Large intestine (tissue), 12 donors: ENCODE measurements at places on chromosomes 2 and 18. TPM values are rescaled to one million over a fixed set of nuclear protein-coding genes. Genes with fewer than 3 reads are reported as not detected.

GRCh38 chr2:239831001-239831731 is 194.0 kb downstream of the NDUFA10 start:
- peak; percentile 7 for DNase-seq

DNA sequence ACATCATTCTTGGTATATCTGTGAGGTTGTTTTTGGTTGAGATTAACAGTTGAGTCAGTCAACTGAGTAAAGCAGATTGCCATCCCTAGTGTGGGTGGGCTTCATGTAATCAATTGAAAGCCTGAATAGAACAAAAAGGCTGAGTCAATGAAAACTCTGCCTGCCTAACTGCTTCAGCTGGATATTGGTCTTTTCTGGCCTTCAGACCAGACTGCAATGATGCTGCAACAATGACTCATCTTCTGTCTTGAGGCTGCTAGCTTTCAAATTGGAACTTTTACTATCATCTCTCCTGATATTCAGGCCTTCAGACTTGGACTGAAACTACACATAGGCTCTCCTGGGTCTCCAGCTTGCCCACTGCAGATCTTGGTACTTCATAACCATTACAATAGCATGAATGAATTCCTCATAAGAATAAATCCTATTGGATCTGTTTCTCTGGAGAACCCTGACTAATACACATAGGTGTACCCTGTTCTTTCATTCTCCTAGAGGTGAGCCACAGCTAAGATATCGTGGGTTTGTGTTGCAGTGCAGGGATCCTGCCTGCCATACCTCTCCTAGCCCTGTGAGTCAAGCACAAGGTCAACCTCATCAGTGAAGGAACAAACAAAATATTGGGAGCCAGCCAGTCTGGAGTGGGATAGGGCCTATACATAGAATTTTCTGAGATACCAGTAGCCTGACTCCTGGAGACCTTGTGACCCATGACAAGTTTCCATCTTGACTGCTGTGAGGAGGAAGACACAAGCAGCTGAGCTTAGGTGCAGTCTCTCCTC is 473.8 kb downstream of the DCC start:
- peak; percentile 8 for DNase-seq

GRCh38 chr2:160373263-160373662 is 120.3 kb downstream of the RBMS1 start:
- no peak for DNase-seq

- no peak for DNase-seq
Measured at GRCh38 chr2:15050483-15050882, 418.0 kb downstream of the LRATD1 start.

DNA sequence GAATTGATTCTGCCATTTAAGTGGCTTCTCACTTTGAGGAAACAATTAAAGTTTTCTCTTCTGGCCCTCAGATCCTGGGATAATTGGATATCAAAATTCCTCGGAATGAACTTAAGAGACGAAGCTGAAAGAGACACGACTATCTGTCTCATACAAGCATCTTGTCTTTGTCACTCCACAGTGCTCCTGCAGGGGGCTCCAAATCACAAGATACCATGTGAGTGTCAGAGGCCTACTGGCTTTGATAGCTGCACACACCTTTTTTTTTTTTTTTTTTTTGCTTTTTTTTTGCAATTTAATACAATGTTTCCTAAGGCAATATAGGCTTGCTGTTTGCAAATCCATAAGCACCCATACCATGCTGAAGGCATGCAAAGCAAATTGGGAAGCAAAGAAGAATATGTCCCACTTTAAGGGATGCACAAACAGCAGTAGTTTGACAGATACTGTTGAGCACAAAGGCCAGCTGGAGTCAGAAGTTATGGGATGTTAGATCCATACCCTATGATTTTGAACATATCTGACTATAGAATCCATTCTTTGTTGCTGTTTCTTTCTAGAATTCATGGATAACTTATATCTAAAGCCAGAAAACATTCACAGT is 109.0 kb upstream of the CBLN2 start:
- DNase-seq: no peak

DNA sequence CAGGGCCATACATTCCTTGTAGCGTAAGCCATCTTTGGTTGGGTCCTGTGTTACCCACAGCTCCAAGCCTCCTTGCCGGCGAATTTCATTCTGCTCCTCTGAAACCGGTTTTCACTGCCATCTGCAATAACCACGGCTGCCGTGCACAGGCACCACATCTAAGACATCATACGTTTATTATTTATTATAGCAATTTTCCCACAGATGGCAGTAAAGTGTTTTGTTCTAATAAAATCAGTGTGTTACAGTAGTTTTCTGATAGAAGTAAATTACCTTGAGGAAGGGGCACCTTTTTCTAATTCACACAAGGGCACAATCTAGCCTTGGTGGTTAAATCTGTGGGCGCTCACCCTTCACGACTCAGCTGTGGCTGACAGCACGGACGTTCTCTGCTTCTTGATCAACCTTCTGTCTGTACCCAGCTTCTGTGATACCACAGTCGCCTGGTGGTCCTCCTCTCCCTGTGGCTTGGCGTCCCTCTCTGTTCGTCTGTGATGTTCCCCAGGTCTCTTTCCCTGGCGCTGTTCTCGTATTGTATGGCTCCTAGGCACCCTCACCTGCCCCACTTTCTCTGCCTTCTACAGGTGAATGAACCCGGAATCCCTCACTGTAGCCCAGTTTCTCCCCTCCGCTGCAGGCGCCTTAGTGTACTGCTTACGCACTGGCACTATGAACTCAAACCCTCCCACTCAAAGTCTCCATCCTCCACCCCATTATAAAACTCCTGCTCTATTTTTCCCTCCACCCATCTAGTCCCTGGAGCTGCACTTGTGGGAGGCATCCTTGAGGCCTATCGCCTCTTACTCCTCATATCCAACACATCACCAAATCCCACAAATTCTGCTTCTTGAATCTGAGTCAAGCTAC is 236.8 kb downstream of the DYSF start:
- DNase-seq: no peak

DNA sequence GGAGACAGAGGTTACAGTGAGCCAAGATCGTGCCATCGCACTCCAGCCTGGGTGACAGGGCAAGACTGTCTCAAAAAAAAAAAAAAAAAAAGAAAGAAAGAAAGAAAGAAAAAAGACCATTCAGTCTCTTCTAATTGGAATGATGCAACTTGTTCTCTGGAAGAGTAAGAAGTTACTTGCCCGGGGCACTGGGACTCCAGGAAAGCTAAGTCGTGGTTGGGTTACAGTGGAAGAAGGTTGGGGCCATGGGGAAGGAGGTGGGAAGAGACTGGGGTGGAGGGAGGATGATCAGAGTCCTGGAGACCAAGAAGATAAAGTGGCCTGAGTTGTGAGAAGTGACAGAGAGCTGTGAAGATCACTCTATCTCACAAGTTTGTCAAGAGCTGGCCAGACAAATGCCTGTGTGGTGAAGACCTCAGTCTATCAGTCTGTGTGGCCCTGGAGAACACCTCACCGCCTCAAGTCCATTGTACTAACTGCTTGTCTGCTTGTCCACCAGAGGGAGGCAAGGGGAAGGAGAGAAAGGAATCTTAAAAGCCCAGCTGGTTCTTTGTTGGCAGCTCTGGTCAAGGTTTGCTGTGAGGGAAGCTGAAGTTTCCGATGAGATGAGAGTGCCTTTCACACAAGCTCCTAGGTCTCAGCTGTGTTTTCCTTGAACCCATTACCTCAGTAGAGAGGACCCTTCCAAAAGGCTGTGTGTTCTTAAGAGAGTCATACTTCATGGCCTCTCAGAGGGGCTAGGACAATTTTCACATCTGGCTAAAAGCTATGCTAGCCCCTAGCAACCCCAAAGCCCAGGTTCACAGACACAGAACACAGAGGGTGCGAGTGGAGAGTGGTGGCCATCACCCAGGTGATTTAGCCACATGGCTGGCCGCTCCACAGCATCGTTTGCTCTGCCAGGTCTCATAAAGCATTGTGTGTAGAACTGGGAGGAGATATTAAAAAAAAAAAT is 72.0 kb upstream of the TMEM178A start:
- DNase-seq: peak; percentile 20

The CCDC178 gene
- polyA plus RNA-seq: 0.36 TPM

DNA sequence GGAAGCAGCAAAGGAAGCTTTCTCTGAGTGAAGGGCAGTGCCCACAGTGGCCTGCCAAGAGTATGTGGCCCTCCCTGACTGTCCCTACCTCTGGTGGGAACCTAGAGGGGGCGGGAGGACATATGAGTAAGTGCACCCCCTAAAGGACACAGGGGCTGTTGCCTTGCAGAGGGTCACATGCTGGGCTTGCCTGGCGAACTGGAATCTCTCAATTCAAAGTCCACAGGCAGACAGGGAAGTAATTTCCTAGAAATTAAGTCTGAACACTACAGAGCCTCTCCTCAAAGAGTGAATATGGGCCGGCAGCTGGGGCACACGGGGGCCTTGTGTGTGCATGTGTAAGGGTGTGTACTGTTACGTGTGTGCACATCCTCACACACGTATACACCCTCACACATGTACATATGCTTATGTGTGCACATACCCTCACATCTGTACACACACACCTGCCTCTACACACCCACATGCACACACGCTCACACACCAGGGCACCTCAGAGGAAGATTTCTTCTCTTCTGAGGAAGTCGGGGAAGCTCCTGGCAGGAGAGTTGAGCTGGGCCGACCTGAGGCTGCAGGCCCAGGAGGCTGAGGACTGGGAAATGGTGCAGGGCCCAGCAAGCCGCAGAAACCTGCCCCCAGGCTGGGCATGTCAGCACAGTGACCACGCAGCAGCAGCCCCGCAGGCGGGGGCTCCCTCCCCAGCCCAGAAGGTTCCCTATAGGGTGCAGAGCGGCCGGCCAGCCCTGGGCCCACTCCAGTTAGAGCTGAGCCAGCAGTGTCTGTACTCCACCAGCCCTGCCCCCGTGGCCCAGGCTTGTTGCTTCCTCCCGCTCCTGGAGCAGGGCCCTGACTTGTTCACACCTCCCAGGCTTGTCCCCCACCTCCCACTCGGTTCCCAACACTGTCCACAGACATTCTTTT is 77.4 kb upstream of the TAF1B start:
- DNase-seq: peak; percentile 78

DNA sequence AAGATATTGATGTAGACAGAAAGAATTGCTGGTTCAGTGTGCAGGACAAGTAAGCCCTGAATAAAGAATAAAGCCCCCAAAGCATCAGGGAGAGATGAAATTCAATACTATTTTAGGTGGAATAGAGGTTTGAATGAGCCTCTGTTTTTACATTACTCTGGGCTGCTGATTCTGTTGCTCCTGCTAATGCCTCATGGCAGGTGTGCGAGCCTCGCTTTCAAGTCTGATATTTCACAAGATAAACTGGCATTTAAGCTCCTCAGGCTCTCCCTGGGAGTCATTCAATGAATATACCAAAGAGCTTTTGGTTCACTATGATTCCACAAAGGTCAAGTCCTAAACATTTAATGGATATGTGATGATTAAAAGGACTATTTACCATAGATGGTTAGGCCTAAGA is 601.0 kb upstream of the SLC39A10 start:
- DNase-seq: no peak

The CAPN14 gene
- 0.13 TPM for polyA plus RNA-seq

The HOXD3 gene
- 3.9 TPM for polyA plus RNA-seq

The PREPL gene
- 58.0 TPM for polyA plus RNA-seq

DNA sequence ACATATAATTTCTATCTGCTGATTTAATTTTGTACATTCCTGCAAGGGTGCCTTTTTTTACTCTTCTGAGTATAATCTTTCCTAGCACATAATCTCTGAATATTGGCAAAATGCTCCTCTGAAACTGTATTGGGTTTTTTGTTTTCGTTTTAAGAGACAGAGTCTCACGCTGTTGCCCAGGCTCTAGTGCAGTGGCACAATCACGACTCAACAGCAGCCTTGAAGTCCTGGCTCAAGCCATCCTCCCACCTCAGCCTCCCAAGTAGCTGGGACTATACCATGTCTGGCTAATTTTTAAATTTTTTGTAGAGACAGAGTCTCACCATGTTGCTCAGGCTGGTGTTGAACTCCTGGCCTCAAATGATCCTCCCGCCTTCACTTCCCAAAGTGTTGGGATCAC is 104.9 kb downstream of the SPTBN1 start:
- DNase-seq: no peak

The OTX1 gene
- 0.04 TPM for polyA plus RNA-seq

The SERPINE2 gene
- 72.4 TPM for polyA plus RNA-seq

DNA sequence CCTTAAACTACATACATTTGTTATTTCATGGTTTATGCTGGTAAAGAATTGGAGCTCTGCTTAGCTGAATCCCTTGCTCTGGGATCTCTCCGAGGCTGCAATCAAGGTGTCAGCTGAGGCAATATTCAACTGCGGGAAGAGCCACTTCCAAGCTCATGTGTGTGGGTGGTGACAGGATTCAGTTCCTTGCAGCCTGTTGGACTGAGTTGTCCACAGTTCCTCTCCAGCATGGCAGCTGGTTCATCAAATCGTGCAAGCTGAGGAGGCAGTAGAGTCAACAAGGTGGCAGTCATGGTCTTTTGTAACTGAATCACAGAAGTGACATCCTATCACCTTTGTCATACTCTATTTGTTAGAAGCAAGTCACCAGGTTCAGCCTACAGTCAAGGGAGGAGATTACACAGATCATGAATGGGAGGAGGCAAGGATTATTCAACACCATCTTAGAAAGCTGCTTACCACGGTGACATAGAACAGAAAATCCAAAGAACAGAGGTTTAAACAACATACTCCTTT is 56.9 kb downstream of the CTIF start:
- DNase-seq: no peak

GRCh38 chr2:53636109-53636508 is 131.5 kb upstream of the CHAC2 start:
- DNase-seq: no peak

GRCh38 chr2:230877116-230877758 is 12.5 kb downstream of the ITM2C start:
- DNase-seq: peak; percentile 56

DNA sequence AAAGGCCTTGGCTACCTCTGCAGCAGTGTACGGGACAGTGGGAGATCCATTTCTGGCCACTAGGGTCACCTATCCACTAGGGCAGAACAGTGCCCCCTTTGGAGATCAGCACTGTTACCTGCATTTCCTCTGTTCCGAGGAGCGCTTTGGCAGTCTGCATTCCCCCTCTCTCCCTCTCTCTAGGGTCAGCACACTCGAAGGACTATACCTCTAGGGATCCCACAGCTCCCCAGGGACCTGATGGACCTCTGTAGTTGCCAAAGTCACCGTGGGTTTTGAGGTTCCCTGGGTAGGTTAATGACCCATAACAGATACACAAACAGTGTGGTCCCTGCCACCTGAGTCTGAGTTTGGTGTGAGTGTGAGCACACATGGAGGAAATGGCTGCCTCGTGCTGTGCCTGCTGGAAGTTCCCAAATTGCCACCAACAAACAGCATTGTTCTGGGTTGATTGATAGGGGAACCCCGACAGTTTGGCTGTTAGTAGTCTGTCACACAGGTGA is 99.8 kb upstream of the VWC2L start:
- DNase-seq: no peak

DNA sequence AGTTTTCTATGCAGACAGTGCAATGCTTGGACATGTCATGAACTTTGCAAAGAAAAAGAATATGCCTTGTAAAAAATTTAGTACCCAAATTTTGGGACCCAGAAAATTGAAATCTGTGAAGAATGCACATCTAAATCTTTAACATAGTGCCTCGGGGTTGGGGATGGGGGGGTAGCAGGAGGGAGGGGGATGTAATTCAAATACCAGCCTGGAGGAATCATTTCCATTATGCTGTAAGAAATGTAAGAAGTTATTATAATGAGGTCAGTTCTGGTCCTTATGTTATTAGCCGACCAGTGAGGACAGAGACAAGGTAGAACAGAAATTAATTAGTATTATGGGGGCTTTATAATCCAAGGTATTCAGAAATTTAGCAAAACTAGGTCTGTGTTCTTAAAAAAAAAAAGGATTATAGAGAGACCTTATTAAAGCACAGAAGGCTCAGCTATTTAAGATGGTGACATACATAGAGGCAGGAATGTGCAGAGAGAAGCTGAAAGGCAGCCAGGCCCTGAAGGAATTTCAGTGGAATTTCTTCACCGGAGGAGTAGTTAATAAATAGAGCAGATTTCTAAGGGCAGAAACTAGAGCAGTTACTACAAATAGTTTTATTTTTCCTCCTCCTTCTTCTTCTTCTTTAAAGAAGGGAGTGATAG is 89.0 kb upstream of the RBMS1 start:
- no peak for DNase-seq
